ENCODE measurements at places on chromosomes 6 and 20.
A peak's percentile ranks its signal among the peaks of the same experiment; 100 is the strongest.

DNA sequence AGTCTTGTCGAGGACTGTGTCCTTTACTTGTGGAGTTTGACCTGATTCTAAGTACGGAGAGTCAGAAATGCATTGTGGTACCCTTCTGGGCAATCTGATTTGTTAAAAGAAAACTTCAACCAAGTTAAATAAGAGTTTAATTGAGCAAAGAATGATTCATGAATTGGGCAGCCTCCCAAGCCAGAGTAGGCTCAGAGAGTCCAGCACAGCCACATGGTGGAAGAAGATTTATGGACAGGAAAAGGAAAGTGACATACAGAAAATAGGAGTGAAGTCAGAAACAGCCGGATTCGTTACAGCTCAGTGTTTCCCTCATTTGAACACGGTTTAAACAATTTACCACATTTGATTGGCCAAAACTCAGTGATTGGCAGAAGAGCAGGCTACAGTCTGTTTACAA lies 329.2 kb downstream of the DHX35 start:
- no peaks in the 10 kb centered on the region for H3K4me1 ChIP-seq
- no peaks in the 10 kb centered on the region for H3K36me3 ChIP-seq
- H3K27ac ChIP-seq: no peak overlapping the region
- DNase-seq: no peak
- no peaks in the 10 kb centered on the region for H3K27me3 ChIP-seq

DNA sequence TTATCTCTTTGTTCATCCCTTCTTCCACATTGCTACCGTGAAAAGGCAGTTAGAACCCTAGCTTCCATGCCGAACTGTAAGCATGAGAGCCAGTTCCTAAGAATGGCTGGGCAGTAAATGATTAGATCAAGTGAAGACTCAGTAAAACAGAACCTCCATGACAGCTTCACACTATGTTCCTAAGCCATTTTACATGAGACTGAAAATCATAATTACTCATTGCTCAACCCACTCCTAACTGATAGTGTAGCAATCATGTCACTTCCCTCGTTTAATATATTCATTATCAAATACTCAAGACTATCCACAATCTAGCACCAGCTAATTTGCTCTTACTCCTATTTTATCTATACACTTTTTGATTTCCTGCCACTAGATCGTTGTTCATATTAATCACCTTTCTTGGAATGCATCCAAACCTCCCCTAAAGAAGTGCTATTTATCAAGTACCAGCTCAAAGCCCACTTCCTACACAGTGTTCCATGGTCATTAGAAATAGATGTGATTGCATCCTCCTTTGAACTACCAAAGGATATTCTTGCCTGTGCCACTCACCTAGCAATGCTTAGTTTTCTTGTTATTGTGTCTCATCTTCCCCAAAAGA lies 6.0 kb downstream of the TMEM30A start:
- H3K4me1 ChIP-seq: peaks cover 67% of the 10 kb centered on the region
- H3K4me3 ChIP-seq: no peak overlapping the region
- H3K27ac ChIP-seq: no peak overlapping the region
- H3K36me3 ChIP-seq: no peaks in the 10 kb centered on the region
- no peak for DNase-seq

DNA sequence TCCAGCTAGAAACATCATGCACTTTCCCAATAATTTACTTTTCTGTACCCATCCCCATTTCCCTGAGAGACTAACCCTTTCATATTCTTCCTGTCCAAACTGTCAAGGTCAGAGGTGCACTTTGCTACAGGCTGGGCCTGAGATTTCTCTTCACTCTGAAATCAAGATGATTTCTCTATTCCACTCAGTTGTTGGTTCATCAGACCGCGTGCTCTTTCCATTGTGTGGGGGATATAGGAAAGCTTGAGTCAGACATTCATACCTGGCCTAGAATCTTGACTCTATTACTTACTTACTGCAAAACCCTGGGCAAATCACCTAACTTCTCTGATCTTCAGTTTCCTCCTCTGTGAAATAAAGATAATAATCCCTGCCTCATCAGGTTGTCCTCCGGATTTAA lies 4.7 kb upstream of the ZDHHC14 start:
- no peak overlapping the region for H3K4me3 ChIP-seq
- no peak for DNase-seq
- peaks cover 6% of the 10 kb centered on the region for H3K4me1 ChIP-seq
- H3K27ac ChIP-seq: no peak overlapping the region
- H3K27me3 ChIP-seq: no peaks in the 10 kb centered on the region

DNA sequence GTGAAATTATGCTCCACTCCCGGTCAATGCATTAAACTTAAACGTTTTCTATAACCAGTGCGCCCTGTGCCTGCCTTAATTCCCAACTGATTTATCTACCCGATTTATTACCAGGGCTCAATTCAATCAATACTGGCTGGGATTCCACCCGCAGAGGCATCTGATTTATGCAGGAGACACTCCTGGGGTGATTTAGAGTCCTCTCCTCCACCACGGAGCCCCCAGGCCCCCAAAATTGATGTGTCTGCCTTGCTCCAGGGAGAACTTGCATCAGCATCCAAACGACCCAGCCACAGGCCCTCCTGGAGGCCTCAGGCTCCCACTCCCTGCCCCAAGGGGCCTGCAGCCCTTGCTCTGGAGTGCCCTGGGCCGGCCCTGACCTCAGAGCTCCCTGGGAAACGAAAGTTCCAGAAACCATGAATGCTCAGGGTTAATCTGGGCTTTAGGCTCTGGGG lies 29.5 kb downstream of the ANKRD60 start:
- no peak overlapping the region for H3K27ac ChIP-seq
- H3K4me1 ChIP-seq: no peaks in the 10 kb centered on the region
- no peak overlapping the region for H3K4me3 ChIP-seq

DNA sequence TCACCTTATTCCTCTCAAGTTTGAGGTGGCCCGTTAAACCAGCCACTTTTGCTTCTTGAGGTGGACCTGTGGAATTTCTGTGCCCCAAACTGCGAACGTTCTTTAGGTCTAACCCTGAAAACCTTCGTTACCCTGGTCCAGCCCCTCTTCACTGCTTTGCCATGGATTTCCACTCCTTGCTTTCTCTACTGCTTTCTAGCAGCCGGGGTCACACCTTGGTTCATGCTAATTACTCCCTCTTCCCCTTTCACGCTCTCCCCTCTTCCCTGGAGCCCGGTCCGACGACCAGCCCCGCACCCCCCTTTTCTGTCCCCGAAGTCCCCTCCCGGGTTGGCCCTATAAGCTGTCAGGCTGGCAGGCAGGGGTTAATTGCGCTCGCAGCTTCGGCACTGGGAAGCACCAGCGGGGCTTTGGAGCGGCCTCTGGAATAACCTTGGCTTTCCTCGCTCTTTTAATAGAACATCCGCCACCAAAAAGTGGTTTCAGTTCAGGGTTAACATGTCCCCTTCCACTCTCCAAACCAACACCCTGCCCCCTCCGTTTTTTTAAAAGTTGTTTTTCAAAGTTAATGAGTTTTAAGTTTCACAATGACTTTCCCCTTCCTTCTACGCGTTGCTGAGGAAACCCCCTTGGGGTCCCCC lies 1.4 kb upstream of the HIVEP1 start:
- H3K36me3 ChIP-seq: no peaks in the 10 kb centered on the region
- no peaks in the 10 kb centered on the region for H3K27me3 ChIP-seq
- peak overlapping the region; percentile 75 for H3K4me3 ChIP-seq
- peaks cover 37% of the 10 kb centered on the region for H3K4me1 ChIP-seq

GRCh38 chr6:27059621-27060425 lies 187.7 kb upstream of the PRSS16 start:
- H3K36me3 ChIP-seq: no peaks in the 10 kb centered on the region
- H3K27ac ChIP-seq: no peak overlapping the region
- no peaks in the 10 kb centered on the region for H3K27me3 ChIP-seq
- no peak overlapping the region for H3K4me3 ChIP-seq

DNA sequence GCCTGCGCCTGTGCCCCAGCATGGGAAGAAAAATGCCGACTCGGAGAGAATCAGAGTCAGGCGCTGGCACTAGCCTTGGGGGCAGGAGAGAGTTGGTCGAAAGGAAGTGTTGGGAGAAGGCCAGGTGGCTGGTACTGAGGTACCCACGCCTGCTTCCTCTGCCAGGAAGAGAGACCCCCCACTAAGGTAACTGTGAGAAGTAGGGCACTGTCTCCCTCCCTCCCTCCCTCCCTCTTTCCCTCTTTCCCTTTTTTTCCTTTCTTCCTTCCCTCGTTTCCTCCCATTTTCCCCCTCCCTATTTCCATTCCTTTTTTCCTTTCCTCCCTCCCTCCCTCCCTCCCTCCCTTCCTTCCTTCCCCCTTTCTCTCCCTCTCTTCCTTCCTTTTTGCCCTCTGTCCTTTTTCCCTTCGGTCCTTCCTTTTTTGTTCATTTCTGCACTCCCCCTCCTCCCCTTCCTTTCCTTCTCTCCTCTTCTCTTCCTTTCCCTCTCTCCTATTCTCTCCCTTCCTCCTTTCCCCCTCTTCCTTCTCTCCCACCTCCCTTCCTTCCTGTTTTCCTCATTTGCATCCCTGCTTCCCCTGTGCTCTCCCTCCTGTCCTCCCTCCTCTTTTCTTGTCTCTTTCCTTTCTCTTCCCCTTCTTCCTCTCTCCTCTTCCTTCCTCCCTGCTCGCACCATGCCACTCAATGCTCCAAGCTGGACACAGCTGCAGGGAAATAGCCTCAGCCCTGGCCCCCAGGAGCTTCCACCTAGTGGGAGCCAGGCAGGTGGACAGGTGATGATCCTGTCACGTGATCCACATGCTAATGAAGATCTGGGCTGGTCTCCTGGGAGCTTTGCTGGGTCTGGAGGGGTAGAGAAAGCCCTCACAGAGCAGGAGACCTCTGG lies 148.0 kb downstream of the DHX35 start:
- H3K27ac ChIP-seq: no peak overlapping the region
- H3K4me3 ChIP-seq: no peak overlapping the region
- H3K4me1 ChIP-seq: no peaks in the 10 kb centered on the region
- DNase-seq: no peak
- no peaks in the 10 kb centered on the region for H3K36me3 ChIP-seq

GRCh38 chr6:36345681-36346466 lies 9.2 kb upstream of the BNIP5 start:
- H3K27me3 ChIP-seq: no peaks in the 10 kb centered on the region
- no peaks in the 10 kb centered on the region for H3K36me3 ChIP-seq
- no peak overlapping the region for H3K27ac ChIP-seq

- peaks cover 45% of the 10 kb centered on the region for H3K4me1 ChIP-seq
- H3K4me3 ChIP-seq: peak overlapping the region; percentile 94
- H3K36me3 ChIP-seq: peaks cover 13% of the 10 kb centered on the region
- no peak for DNase-seq
Measured at GRCh38 chr20:63957004-63957689, 931 bp upstream of the UCKL1 start.

DNA sequence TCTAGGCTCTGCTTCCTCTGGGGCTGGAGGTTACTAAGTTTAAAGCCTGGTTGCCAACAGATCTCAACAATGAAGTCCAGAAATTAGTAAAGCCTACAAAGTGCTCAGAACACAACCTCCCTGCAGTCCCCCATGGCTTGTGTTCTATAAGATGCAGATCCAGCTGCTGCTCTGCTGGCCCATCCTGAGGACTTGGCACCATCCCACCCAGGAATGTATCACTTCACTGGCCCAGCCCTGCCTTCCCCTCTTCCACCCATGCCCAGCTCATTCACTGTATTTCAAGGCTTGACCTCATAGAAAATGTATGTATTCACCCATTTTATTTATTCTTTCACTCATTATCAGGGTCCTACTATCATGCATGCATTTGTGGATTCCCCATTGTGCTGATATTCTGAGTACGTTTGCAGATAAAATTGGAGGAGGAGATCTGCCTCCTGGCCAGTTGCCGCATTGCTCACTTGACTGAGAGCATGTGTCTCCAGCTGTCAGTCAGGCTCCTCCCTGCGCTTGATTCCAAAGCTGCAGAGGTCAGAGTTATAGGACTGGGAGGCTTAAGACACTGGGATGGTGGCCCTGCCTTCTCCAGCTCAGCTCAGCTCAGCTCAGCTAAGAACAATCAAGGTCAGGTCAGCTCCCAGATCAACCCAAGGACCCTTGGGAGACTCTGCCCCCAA lies 104.8 kb downstream of the MAFB start:
- H3K4me1 ChIP-seq: peaks cover 6% of the 10 kb centered on the region
- no peak for DNase-seq
- H3K36me3 ChIP-seq: no peaks in the 10 kb centered on the region
- H3K27me3 ChIP-seq: no peaks in the 10 kb centered on the region
- no peak overlapping the region for H3K27ac ChIP-seq
- H3K4me3 ChIP-seq: no peak overlapping the region

DNA sequence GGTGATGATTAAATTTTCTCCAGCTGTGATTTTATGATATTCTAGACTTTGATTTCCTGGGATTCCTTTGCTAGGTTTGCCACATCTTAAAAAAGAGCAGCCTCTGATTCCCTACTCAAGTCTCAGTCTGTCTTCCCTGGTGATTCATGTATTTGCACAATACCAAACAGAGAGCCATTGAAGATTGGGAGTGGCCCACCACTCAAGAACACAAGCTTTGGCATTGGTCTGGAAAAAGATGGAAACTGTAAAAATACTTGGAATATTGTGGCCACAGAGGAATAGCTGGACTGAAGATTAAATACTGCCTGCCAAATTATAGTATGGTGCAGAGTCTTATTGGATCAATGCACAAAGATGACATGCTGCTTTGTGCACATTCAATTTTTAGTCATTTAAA lies 32.9 kb downstream of the PTCHD4 start:
- no peaks in the 10 kb centered on the region for H3K27me3 ChIP-seq
- no peaks in the 10 kb centered on the region for H3K36me3 ChIP-seq
- H3K4me1 ChIP-seq: no peaks in the 10 kb centered on the region
- no peak overlapping the region for H3K27ac ChIP-seq

DNA sequence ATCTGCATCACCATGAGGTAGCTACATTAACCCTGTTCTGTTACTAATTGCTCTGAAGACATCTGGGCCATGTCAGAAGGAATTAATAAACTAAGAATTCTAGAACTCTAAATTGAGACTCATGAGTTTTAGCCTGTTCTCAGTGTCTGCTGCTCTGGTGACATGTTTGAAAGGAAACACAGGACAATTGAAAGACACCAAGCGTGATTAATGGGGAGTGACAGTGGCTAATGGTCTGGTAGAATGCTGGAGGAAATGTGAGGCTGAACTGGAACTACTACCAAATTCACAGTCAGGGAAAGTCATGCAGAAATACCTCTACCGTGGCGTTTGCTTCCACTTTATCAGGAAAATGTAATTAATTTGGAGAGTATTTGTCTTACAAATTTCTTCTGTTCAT lies 140.0 kb downstream of the TBC1D7 start:
- no peak for DNase-seq
- no peaks in the 10 kb centered on the region for H3K4me1 ChIP-seq
- H3K27ac ChIP-seq: no peak overlapping the region
- no peaks in the 10 kb centered on the region for H3K36me3 ChIP-seq
- no peaks in the 10 kb centered on the region for H3K27me3 ChIP-seq
- H3K4me3 ChIP-seq: no peak overlapping the region

- H3K27me3 ChIP-seq: no peaks in the 10 kb centered on the region
- peaks cover 26% of the 10 kb centered on the region for H3K4me1 ChIP-seq
- peak; percentile 83 for DNase-seq
Measured at GRCh38 chr20:17570347-17571152, 675 bp downstream of the DSTN start.

Measured in upper lobe of right lung (tissue), 1 donor.